Heart right ventricle (tissue), 16 donors: ENCODE measurements at places on chromosomes 12 and 14. TPM values are rescaled to one million over a fixed set of nuclear protein-coding genes. Genes with fewer than 3 reads are reported as not detected.

- H3K4me3 ChIP-seq = no peak overlapping the region
- no peaks in the 10 kb centered on the region for H3K27me3 ChIP-seq
- H3K27ac ChIP-seq = peak overlapping the region; percentile 41
- peak; percentile 74 for DNase-seq
These were observed 3.6 kb downstream of the ISCU start for GRCh38 chr12:108565976-108566375.

DNA sequence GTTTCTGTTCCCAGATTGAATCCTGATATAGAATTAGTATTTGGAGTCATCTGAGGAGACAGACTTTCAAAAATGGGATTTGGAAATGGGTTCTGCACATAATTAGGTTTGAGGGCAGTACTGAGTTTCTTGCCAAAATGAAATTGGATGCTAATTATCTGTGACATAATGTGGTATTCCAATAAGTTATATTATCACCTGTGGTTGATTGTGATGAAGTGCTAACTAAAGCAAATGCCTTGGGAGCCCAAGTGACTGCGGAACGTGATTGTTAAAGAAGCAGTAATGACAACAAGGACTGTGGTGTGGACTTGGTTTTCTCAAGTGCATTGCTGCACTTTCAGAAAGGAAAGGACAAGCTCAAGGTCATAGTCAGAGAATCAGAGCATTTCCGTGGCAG is 337.0 kb downstream of the IPO8 start:
- no peaks in the 10 kb centered on the region for H3K36me3 ChIP-seq
- H3K27me3 ChIP-seq = no peaks in the 10 kb centered on the region
- H3K4me1 ChIP-seq = peaks cover 8% of the 10 kb centered on the region
- H3K4me3 ChIP-seq = no peak overlapping the region
- no peak overlapping the region for H3K27ac ChIP-seq
- DNase-seq = no peak

DNA sequence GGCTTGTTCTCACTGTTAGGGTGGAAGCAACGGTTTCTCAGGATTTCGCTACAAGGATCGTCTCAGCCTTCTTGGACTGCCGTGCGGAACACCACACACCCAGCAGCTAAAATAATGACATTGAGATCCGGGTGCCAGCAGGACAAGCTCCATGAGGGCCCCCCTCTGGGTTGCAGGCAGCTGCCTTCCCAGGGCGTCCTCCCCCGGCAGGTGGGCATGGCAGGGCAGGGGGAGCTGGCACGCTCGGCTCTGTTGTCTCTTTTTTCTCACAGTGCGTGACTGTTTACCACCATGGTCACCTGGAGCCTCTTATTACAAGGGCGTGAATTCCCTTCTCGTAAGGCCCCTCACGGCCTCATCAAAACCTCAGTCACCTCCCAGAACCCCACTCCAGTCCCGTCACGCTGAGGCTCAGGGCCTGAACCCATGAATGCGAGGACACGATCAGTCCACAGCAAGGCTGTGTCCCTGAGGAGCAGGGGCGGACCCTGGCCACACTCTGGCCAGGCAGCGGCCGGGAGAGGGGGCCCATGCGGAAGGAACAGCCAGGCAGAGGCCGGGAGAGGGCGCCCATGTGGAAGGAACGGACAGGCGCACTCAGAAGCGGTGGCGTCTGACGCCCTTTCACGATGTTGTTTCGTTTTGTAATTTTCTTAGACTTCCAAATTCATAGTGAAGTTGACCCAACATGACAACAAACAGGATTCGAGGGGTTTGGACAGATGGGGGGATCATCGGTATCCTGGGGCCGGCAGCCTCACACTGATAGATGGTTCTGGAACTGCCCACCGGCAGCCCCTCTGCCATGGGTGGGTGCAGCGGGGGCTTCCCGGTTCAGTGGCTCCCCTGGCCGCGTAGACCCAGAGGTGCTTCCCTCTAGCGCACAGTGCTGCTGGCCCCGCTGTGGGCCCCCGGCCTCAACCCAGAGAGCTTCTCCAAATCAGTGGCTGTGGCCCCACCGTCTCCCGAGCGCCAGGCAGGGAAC is 10.0 kb downstream of the LRCOL1 start:
- no peaks in the 10 kb centered on the region for H3K36me3 ChIP-seq
- H3K4me1 ChIP-seq = peaks cover 20% of the 10 kb centered on the region
- H3K4me3 ChIP-seq = peak overlapping the region; percentile 50
- DNase-seq = peak; percentile 76
- H3K27me3 ChIP-seq = peaks cover 13% of the 10 kb centered on the region

- no peak overlapping the region for H3K27ac ChIP-seq
- no peak for DNase-seq
- peaks cover 29% of the 10 kb centered on the region for H3K4me1 ChIP-seq
- H3K27me3 ChIP-seq = no peaks in the 10 kb centered on the region
These were observed 66.6 kb downstream of the ERGIC2 start for GRCh38 chr12:29314416-29314815.

DNA sequence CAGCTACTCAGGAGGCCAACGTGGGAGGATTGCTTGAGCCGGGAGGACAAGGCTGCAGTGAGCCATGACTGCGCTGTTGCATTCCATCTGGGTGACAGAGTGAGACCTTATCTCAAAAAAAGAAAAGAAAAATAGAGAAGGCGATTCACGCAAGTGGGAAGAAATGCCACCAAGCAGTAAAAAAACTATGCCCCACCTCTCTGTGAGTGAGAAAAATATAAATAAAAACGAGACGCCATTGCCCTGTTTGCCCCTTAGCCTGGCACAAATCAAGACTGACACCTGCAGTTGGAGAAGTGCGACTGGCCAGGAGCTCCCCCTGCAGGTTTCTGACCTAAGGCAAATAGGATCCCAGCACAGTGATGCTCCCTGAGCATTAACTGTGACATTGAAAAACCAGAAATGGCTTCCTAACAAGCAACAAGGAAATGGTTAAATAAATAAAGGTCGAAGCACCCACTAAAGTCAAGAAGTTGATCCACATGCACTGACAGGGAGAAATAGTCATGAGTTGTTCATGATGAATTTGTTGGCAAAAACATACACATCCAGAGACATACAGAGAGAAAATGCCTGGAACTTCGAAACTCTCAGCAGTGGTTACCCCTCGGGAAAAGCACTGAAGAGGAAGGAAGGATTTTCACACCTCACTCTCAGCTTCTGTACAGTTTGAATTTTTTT is 21.1 kb downstream of the GSC start:
- peaks cover 20% of the 10 kb centered on the region for H3K27me3 ChIP-seq
- no peak overlapping the region for H3K27ac ChIP-seq
- H3K4me3 ChIP-seq = no peak overlapping the region
- no peaks in the 10 kb centered on the region for H3K36me3 ChIP-seq
- H3K4me1 ChIP-seq = peaks cover 5% of the 10 kb centered on the region

GRCh38 chr12:95829395-95829794 is 29.4 kb upstream of the SNRPF start:
- no peak overlapping the region for H3K27ac ChIP-seq
- H3K4me3 ChIP-seq = no peak overlapping the region
- no peaks in the 10 kb centered on the region for H3K4me1 ChIP-seq
- H3K36me3 ChIP-seq = no peaks in the 10 kb centered on the region

- DNase-seq = no peak
- no peak overlapping the region for H3K27ac ChIP-seq
- H3K27me3 ChIP-seq = no peaks in the 10 kb centered on the region
These were observed 48.8 kb downstream of the A2M start for GRCh38 chr12:9066755-9067423.

GRCh38 chr12:29519585-29520182 is 22.2 kb upstream of the OVCH1 start:
- DNase-seq = no peak
- no peak overlapping the region for H3K27ac ChIP-seq
- H3K36me3 ChIP-seq = peaks cover 45% of the 10 kb centered on the region
- no peaks in the 10 kb centered on the region for H3K4me1 ChIP-seq
- H3K4me3 ChIP-seq = no peak overlapping the region

GRCh38 chr12:2336409-2336829 is 283.6 kb downstream of the CACNA1C start:
- H3K4me3 ChIP-seq = no peak overlapping the region
- peak overlapping the region; percentile 87 for H3K27ac ChIP-seq
- peaks cover 3% of the 10 kb centered on the region for H3K4me1 ChIP-seq
- H3K36me3 ChIP-seq = no peaks in the 10 kb centered on the region
- no peaks in the 10 kb centered on the region for H3K27me3 ChIP-seq

- no peaks in the 10 kb centered on the region for H3K36me3 ChIP-seq
- peaks cover 9% of the 10 kb centered on the region for H3K4me1 ChIP-seq
- no peak overlapping the region for H3K4me3 ChIP-seq
These were observed 66.5 kb downstream of the TNFAIP2 start for GRCh38 chr14:103189481-103190470.

DNA sequence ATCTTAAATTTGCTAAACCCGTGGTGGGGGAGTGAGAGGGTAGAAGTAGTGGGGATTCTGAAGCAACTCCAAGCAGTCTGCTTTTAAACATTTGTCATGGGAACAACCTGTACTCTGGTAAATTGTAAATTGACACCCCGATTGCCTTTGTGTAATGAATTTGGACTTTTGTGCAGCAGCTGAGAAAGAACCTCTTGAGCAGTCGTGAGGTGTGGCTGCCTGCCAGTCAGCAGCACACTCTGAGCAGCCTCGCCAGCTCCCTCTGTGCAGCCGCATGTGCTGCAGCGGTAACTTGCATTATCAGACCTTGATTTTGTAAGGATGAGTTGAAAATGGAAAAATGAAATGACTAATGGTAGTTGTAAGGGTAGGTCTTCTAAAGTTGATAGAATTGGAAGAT is 74.3 kb downstream of the SUSD6 start:
- no peaks in the 10 kb centered on the region for H3K36me3 ChIP-seq
- DNase-seq = peak; percentile 69
- H3K4me1 ChIP-seq = peaks cover 55% of the 10 kb centered on the region
- no peak overlapping the region for H3K4me3 ChIP-seq
- no peak overlapping the region for H3K27ac ChIP-seq

- no peaks in the 10 kb centered on the region for H3K4me1 ChIP-seq
- H3K4me3 ChIP-seq = no peak overlapping the region
- H3K27me3 ChIP-seq = no peaks in the 10 kb centered on the region
- no peaks in the 10 kb centered on the region for H3K36me3 ChIP-seq
- DNase-seq = no peak
These were observed 267.7 kb downstream of the AACS start for GRCh38 chr12:125332900-125333299.

GRCh38 chr14:100677152-100677551 is 49.5 kb upstream of the DLK1 start:
- no peak for DNase-seq
- H3K4me3 ChIP-seq = no peak overlapping the region
- peak overlapping the region; percentile 85 for H3K27ac ChIP-seq
- no peaks in the 10 kb centered on the region for H3K36me3 ChIP-seq

- no peaks in the 10 kb centered on the region for H3K36me3 ChIP-seq
- H3K4me1 ChIP-seq = peaks cover 11% of the 10 kb centered on the region
- DNase-seq = no peak
- no peaks in the 10 kb centered on the region for H3K27me3 ChIP-seq
- H3K4me3 ChIP-seq = no peak overlapping the region
These were observed 60.4 kb downstream of the FOS start for GRCh38 chr14:75339059-75339458.

- no peaks in the 10 kb centered on the region for H3K4me1 ChIP-seq
- DNase-seq = no peak
- no peak overlapping the region for H3K27ac ChIP-seq
- H3K4me3 ChIP-seq = no peak overlapping the region
- no peaks in the 10 kb centered on the region for H3K27me3 ChIP-seq
These were observed 1320.5 kb downstream of the AACS start for GRCh38 chr12:126385785-126386184.

Gene TMEM253
- 0.16 TPM for total RNA-seq

Gene TMEM52B
- not detected for total RNA-seq
